ENCODE measurements at places on chromosomes 16 and 17.

- no peak for DNase-seq
Measured at GRCh38 chr16:65114527-65114926, 7.3 kb downstream of the CDH11 start.

DNA sequence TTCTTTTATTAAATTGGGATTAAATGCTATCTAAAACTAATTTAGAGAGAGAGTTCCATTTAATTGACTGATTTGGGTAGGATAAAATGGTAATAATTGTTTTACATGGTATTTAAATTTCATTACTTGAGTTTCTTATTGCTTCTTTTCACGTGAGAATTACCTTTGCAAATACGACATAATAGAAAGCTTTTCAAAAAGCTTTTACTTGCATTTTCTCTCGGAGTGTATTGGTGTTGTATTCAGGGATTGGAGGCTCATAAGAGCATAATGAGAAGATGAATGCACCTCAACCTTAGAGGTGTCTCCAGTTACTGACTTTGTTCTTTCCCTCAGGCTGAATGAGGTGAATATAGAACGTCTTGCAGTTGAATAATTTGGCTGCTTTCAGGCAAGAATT lies 67.4 kb upstream of the CPHXL start:
- DNase-seq: no peak

DNA sequence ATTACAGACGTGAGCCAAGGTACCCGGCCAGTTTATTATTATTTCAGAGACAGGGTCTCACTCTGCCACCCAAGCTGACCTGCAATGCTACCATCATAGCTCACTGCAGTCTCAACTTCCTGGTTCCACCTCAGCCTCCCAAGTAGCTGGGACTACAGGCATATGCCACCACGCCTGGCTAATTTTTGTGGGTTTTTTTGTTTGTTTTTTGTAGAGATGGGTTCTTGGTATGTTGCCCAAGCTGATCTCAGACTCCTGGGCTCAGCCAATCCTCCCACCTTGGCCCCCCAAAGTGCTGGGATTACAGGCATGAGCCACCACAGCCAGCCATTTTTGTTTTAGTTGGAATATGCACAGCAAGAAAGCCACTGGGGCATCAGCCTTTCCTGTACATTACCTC lies 115.7 kb downstream of the MRM1 start:
- DNase-seq: no peak

- DNase-seq: no peak
Measured at GRCh38 chr17:35906926-35907637, 23.5 kb downstream of the RDM1 start.

DNA sequence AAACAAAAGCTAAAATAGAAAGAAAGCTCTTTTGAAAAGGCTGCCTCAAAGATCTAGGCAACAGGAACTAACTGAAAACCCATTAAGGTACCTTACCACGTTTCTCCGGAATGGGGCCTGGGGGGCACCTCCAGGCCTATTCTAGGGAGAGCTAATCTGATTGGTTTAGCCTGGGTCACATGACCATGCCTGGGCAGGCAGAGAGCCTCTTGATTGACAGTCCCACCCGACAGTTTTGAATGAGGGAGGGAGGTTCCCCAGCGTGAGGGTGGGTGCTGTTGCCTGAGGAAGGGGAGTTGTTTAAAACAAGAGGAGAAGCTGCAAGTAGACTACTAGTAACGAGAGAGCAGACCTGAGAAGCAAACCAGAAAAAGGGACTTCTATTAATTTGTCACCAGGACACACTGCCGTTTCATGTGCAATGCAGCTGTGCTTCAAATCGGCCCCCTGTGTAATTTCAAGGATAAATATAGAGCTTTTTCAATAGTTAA lies 143.4 kb upstream of the HS3ST2 start:
- DNase-seq: no peak

DNA sequence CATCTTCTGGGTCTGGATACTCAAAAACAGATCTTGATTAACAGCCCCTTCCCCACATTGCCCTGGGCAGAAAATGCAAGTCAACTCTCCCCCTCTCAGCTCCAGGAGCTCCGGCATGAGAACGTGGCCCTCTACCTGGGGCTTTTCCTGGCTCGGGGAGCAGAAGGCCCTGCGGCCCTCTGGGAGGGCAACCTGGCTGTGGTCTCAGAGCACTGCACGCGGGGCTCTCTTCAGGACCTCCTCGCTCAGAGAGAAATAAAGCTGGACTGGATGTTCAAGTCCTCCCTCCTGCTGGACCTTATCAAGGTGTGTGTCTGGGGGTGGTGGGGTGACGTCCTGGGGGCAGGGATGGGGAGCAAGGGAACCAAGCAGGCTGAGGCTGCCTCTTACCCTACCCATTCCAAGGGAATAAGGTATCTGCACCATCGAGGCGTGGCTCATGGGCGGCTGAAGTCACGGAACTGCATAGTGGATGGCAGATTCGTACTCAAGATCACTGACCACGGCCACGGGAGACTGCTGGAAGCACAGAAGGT lies 9.7 kb downstream of the GUCY2D start:
- no peak for DNase-seq

- no peak for DNase-seq
Measured at GRCh38 chr17:9208381-9209105, 187.2 kb downstream of the NTN1 start.

GRCh38 chr17:19454074-19454473 lies 43.0 kb downstream of the RNF112 start:
- no peak for DNase-seq

GRCh38 chr16:53752560-53752959 lies 48.6 kb downstream of the FTO start:
- no peak for DNase-seq

- DNase-seq: no peak
Measured at GRCh38 chr17:80949451-80950421, 41.9 kb upstream of the CHMP6 start.

DNA sequence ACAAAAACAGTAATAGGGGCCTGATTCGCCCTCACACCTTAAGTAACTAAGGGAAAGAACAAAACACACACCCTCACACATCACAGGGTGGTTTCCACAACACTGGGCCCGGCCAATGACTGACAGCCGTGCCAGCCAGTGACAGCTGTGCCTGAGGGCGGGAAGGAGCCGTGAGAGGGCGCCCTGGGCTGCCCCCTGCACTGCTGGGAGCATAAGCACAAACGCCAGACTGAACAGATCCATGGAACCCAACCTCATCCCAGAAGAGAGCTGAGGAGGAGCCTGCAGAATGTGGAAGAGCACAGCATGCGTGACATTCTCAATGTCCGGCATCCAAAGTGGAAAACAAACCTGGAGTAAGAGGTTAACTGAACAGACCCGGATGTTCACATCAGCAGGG lies 16.0 kb downstream of the CSNK1D start:
- no peak for DNase-seq

Measured in activated CD4-positive, CD25-positive, alpha-beta regulatory T cell treated with anti-CD3 and anti-CD28 coated beads, Interleukin-2, amount 50 U/mL, for 72 hours (primary cell).